ENCODE measurements at places on chromosomes 16 and 17.

DNA sequence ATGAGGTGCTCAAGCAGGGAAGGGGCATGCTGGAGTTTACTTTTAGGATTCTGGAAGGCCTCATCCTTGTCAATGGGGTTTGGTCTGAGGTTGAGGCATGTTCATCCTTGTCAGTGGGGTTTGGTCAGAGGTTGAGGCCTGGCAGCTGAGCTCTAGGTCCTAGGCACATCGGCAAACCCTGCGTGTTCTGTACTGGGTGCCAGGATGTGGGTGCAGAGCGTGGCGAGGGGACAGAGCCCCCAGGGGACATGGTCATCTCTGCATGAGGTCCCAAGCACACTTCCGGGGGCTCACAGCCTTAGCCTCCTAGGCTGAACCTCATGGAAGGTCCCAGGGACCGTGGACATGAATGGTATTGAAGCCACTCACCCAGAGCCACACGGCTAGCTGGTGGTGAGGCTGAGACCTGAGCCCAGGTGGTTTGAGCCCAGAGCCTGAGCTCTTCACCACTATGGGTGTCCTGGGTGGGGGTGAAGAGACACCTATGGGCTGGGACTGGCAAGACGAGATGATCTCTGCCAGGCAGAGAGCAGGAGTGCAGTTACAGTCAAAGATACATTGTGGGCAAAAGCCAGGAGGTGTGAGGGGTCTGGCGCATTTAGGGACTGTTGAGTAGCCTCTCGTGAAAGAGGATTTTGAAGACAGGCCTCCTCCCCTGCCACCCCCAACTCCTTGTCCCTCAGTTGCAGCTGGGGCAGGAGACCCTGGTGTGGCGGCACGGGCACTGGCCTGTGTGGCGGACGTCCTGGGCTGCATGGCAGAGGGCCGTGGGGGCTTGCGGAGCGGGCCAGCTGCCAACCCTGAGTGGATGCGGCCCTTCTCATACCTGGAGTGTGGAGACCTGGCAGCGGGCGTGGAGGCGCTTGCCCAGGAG, 19.3 kb downstream of the FCSK start:
- no peak for DNase-seq

GRCh38 chr16:31357324-31358109, 2.5 kb downstream of the ITGAX start:
- DNase-seq, result no peak

DNA sequence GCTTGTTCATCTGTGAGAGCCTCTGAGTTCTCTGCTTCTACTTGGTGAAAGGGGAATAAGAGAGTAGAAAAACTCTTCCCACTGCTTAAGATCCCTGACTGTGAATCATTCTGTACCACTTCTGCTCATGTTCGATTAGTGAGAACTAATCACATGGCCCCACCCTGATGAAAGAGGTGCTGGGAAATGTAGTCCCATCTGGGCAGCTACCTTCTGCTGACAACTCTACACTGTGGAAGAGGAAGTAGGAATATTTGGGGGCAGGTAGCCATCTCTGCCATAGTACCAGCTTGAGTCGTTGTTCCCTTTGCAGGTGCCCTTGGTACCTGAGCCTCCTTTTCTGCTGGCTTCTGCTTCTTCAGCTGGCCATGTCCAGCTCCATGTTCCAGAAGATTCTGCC, 29.9 kb downstream of the NKD1 start:
- DNase-seq, result no peak

DNA sequence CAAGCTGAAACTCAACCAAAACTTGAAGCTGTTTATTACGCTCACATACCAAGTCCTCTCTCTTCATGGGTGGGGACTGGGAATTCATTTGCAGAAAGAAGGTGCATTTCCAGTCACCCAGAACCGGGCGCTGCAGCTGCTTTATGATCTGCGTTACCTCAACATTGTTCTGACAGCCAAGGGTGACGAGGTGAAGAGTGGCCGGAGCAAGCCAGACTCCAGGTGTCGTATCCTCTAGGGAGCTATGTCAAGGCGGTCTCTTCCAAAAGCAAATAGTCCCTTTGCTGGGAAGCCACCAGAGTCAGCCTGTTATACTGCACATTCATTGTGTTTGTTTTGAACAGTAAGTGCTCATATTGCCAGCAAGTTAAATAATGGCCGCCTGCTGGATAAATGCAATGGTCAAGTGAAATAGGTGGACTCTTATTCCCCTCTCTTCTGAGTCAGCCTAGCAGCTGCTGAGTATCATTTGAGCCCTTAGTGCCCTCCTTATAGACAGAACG, 12.7 kb downstream of the COG1 start:
- DNase-seq, result peak; percentile 29

DNA sequence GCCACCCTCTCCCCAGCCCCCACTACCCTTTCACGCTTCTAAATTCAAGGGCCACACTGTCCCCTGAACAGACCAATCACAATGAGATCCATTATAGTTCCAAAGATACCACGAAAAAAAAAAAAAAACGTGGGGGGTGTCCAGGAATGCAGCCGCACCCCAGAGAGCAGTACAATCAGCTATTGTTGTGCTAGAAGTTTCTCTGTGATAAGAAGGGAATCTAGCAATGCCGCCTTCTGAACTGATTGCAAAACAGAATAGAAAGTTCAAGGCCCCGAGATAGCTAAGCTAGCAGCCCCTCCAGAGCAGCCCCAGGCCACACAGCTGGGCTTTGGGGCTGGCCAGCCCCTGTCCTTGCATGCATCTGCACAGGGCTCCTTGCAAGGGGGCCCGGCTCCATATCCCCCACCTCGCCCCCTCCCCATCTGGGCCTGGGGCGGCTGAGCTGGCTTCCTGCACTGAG, 86.9 kb upstream of the CBX4 start:
- DNase-seq, result no peak

- no peak for DNase-seq
Observed at GRCh38 chr17:47866941-47867340, 16.0 kb upstream of the SP6 start.

Measured in NCI-H187 (cell line).